NCI-H226 (cell line): ENCODE measurements at places on chromosomes 2 and 18.
A peak's percentile ranks its signal among the peaks of the same experiment; 100 is the strongest.

- DNase-seq, result peak; percentile 69
These were observed 17.2 kb downstream of the GPC1 start for GRCh38 chr2:240452462-240453256.

- DNase-seq, result no peak
These were observed 88.9 kb downstream of the MOGAT1 start for GRCh38 chr2:222760301-222760897.

DNA sequence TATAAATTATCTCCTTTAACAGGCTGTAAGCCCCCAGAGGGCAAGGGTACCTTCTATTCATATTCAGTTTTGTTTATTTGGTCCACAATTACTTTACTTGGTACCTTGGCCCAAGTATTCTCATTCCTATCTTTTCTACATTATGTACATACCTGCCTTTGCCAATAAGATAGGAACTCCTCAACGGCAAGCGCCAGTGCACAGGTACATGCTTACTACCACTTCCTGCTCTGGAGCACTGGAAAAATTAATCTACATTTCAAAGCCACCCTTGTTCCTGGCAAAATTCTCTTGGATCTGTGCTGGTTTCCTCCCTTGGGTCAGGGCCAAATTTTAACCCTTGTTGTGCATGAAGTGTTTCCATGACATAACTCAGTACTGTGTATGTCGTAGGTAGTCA, 34.3 kb upstream of the LMAN1 start:
- DNase-seq, result no peak

DNA sequence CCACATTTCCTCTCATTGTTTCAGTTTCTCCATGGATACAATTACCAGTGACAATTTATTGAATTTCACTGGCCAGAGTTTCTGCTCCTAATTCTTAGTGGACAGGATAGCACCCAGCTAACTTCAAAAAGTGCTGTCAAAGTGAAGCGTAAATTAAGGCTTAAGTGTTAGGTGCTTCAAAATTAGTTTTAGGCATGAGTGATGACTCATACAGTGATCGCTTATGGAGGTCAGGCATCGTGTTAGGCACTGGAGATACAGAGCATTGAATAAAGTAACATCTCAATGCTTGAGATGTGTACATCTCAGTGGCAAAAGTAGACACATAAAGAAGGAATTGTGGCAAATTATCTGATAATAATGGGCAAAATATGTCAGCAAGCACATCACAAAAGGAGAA, 40.8 kb downstream of the NOSTRIN start:
- no peak for DNase-seq

GRCh38 chr2:137964066-137964858, at the start of gene HNMT:
HNMT (plus strand) TSS chr2:137964473; CDS start chr2:137964492, 19 bp downstream.
- DNase-seq, result no peak

GRCh38 chr18:47709556-47709955, 220.9 kb downstream of the SMAD2 start:
- DNase-seq, result no peak

DNA sequence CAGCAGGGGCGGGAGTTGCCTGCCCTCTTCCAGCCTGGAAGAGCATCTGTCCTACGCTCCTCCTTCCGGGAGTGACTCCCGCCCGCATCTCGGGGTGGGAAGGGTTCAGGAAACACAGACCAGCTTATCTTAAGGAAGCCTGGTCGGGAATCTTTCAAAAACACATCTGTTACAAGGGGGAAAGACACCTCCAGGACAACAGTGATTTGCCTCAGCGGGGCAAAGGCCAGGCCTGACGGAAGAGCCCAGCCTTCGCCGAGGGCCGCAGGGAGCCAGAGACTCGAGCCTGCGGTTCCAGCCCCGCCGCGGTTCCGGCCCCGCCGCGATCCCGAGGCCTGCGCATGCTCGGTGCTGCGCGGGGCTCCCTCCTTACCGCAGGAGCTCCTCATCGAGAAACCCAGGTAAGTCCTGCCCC, 38.1 kb upstream of the TGIF1 start:
- no peak for DNase-seq

GRCh38 chr18:35060122-35060815, 19.1 kb downstream of the MAPRE2 start:
- no peak for DNase-seq

- DNase-seq, result no peak
These were observed 79.5 kb downstream of the FAM161A start for GRCh38 chr2:61774351-61774750.

GRCh38 chr2:16737812-16738211, 72.2 kb upstream of the CYRIA start:
- no peak for DNase-seq

GRCh38 chr2:146986161-146986560, 858.7 kb upstream of the ACVR2A start:
- peak; percentile 58 for DNase-seq

- DNase-seq, result no peak
These were observed 2.6 kb downstream of the KDM3A start for GRCh38 chr2:86443631-86444350.

DNA sequence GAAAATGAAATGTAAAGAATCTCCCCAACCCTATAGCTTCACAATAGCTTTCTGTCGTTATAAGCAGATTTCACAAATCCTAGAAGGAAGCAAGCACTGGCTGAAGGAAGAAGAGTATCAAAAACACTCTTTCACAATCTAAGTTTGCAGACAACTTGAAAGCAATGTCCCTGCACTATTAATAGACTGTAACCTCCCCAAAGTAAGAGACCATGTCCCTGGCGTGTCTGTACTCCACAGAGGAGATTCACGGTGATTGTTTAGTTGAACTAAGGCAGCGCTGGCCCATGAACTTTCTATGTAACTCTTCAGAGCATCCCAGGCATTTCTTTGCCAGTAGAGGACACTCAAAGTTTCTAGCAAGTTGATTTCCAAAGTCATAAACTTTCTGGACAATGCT, 128.0 kb upstream of the HNRNPA3 start:
- DNase-seq, result no peak

GRCh38 chr2:40721595-40721994, 269.7 kb upstream of the SLC8A1 start:
- DNase-seq, result peak; percentile 22

DNA sequence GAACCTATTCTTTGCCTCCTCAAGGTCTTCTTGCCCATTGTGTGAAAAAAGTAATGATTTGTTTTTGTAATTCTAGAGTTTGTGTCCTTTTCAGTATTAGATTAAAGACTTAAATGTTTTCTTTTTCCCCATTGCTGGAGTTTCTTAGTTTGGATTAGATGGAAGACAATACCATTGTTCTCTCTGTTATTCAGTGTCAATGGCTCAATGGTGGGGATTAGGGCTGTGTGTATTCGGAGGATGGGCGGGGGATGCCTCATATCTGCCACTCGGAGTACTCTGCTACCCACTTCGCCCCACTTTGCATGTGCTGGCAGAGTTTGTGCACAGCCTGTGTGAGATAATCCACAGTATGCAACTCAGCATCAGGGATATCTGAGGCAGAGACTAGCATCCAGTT, 90.1 kb downstream of the KLHL29 start:
- DNase-seq, result no peak

DNA sequence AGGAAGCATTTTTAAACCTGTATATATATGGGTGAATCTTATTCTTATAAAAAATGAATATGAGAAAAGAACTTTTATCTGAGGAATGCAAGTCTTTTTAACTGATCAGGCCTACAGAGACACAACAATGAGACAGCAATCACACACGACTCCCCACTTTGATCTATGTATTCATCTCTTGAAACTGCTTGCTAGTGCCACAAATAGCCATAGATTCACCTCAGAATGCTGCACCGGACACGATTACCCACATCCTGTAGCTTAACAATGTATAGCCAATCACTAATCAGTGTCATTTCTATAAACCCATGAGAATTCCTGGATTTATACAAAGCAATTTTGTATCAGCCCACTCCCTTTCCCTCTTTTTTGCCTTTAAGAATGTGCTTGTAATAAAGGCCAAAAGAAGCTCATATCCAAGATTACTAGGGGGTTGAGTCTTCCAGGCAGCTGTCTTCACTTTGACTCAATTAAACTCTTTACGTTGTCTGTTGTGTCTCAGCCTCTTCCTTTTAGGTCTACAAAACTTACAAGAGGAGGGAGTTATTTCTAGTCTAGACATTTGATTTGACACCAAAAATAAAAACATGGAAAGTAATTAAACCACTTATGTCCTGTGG, 94.9 kb downstream of the MBD2 start:
- DNase-seq, result no peak

DNA sequence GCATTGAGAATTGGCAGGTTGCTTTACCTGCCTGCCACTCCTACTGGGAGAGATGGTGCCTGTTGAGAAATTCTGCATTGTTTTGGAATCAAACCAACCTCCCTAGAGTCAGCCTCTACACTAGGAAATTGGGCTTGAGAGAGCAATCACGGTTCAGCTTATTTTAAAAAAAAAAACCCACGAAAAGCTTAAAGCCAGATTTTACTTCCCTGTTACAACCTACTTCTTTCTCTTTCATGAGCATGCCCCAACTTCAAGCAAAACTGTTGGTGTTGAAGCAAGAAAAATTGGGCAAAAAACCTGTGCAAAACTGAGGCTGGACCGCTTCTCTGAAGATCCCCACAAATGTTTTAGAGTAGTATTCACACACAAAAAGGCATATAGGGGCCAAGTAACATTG, 134.6 kb upstream of the ZEB2 start:
- no peak for DNase-seq
